Activated CD4-positive, alpha-beta T cell treated with anti-CD3 and anti-CD28 coated beads, Interleukin-2, amount 50 U/mL, for 16 hours (primary cell): ENCODE measurements at places on chromosomes 6 and 20.

- peak; percentile 89 for DNase-seq
Observed at GRCh38 chr6:45681860-45682511, 304.3 kb upstream of the SUPT3H start.

- no peak for DNase-seq
Observed at GRCh38 chr6:30157581-30157980, 3.4 kb downstream of the TRIM10 start.

DNA sequence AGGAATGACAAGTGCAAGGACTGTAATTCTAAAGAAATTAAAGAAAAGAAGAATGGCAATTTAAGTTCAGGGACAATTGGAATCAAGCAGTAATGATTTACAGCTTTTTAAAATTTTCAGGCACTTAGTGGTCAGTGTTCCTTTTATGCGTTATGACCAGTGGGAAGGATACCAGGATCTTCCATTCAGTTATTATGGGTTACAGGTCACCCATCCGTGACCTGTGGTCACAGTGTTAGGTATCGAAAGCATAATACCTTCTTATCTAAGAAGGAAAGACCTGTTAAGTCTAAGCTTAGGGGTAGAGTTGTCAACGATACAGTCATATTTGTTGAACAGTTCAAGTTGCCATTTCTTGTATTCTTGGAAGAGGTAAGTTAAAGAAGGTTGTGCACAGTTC lies 253.8 kb downstream of the LAMA2 start:
- DNase-seq = no peak

DNA sequence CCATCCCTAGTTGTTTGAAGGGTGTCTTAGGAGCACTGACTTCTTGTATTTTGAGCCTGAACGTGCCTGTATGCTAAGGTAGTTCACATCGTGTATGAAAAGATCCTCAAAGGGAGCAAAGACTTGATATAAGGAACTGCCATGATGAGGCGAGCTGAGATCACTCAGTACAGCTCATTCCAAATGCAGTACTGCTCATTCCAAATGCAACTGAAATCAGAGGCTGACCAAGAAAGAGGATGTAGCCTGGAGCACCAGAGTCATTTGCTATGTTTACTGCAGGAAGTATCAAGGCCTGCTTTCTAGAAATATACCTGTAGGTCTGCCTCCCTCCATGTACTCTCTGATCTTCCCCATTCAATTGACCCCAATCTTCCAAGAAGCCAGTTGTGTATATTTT lies 832.2 kb downstream of the EYS start:
- no peak for DNase-seq

GRCh38 chr20:46951405-46951804 lies 56.8 kb downstream of the EYA2 start:
- DNase-seq = peak; percentile 6

GRCh38 chr6:148021699-148022098 lies 320.9 kb upstream of the SASH1 start:
- DNase-seq = no peak

DNA sequence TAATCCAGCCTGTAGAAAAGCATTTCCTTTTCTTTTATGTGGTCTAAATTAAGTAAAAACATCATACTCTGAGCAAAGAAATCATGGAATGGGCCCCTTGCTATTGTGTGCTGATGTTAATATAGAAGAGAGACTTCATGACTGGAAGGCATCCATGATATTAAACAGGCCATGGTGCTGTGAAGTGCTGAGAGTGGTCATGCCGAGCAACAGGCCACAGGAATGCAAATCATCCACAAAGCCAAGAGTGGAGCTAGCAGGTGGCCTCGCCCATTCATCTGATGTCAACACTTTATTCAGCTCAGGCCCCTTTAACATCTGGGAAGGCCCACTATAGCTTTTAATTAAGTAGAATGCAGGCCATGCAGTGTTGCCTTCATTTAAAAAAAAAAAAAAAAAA lies 115.2 kb upstream of the HMGCLL1 start:
- DNase-seq = no peak

DNA sequence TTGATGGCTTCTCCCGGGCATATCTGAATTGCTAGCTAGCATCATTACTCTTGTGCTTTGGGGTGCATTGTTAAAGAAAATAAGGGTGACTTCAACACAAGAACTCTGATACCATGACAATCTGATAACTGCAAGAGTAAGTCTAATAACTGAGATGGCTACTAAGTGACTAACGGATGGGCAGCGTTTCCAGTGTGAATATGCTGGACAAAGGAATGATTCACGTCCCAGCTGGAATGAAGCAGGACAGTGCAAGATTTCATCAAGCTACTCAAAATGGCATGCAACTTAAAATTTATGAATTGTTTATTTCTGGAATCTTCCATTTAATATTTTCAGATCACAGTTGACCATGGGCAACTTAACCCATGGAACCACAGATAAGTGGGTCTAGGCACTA lies 31.7 kb downstream of the MOXD1 start:
- DNase-seq = no peak

GRCh38 chr6:75893058-75893775 lies 144.2 kb downstream of the MYO6 start:
- peak; percentile 44 for DNase-seq

DNA sequence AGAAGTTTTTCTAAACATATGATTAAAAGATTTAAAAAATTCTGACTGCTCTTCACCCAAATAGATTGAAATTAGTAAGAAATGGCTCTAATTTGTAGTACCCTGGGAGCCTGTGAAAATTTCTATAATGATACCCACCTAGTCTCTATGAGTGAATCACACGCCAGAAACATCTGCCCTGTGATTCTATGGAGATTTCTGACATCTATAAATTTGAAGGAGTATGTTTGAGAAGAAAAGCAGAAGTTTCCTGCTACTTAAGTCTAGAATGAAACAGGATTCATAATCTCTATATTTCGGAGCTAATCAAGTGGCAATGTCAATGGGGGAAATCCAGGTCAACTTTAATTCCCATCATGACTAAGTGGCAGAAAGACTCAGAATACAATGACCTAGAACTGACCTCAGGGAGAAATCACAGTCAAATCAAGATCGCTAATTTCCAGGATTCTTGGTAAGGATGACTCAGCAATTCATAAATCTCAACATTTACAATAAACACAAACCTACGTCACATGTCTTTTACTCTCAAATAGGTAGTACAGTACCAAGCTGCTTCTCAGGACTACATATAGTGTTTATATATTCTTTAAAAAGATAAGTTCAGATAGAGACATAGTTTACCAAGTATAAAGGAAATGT lies 186.2 kb upstream of the TNFAIP3 start:
- DNase-seq = peak; percentile 85

GRCh38 chr6:69487688-69488087 lies 309.1 kb downstream of the LMBRD1 start:
- DNase-seq = peak; percentile 6

- no peak for DNase-seq
Observed at GRCh38 chr6:111894951-111895350, 21.7 kb upstream of the FYN start.

GRCh38 chr6:37714836-37715420 lies 17.2 kb upstream of the MDGA1 start:
- no peak for DNase-seq

- DNase-seq = no peak
Observed at GRCh38 chr20:2331901-2332565, 36.2 kb downstream of the TGM3 start.

DNA sequence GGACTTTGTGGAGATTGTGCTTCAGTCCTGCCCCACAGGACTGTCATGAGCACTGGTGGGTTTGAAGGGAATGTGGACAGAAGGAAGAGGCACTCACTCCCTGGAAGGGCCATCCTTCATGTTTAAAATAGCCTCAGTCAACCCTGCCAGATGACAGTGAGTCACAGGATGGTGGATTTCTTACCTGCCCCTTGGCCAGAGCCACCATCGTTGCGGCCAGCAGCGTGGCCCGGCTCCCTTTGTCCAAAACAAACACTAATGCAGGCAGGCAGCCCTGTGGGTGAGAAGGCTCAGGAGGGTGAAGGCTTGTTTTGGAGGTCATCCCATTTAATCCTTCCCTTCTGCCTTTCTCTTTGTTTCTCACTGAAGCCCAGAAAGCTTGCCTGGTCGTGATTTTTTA lies 422.7 kb downstream of the CD83 start:
- no peak for DNase-seq

- DNase-seq = no peak
Observed at GRCh38 chr6:112225691-112226090, 28.7 kb downstream of the LAMA4 start.

DNA sequence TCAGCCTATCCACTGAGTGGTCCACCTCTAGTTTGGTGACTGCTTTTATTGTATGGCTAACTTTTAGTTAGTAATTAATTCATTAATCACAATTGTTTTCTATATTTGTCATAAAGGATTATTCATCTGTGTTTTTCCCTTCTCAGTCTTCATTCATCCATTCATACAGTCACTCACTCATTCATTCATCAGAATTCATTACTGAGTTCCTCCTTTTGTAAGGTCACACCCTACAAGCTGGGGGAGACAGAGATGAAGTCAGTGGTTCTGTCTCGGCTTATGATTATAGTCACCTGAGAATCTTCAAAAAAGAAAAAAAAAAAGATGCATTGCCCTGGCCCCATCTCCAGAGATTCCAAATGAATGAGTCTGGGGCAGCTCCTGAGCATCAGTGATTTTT lies 257.1 kb downstream of the ADGB start:
- peak; percentile 41 for DNase-seq

GRCh38 chr6:163793011-163793983 lies 378.8 kb downstream of the QKI start:
- peak; percentile 56 for DNase-seq

DNA sequence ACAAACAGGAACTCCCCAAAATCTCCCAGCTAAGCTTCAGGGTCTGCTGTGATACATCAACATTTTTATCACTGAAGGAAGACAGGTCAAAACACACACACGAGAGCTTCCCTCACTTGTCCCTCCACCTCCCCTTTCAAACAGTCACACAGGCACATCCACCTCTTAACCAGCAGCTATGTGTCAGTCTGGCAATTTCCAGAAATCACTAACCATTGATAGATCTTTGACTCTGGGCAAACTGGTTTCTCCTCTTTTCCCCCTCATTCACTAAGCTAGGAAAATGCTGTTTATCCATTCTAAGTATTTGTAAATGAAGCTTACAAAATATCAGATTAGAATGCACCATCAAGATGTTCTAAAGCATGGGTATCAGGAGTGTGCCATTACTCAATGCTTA lies 87.8 kb downstream of the DCDC2 start:
- DNase-seq = no peak

- DNase-seq = peak; percentile 40
Observed at GRCh38 chr6:41546475-41546865, 289 bp downstream of the FOXP4 start.
